HS-27A (cell line): ENCODE measurements at places on chromosomes 5 and 9.

DNA sequence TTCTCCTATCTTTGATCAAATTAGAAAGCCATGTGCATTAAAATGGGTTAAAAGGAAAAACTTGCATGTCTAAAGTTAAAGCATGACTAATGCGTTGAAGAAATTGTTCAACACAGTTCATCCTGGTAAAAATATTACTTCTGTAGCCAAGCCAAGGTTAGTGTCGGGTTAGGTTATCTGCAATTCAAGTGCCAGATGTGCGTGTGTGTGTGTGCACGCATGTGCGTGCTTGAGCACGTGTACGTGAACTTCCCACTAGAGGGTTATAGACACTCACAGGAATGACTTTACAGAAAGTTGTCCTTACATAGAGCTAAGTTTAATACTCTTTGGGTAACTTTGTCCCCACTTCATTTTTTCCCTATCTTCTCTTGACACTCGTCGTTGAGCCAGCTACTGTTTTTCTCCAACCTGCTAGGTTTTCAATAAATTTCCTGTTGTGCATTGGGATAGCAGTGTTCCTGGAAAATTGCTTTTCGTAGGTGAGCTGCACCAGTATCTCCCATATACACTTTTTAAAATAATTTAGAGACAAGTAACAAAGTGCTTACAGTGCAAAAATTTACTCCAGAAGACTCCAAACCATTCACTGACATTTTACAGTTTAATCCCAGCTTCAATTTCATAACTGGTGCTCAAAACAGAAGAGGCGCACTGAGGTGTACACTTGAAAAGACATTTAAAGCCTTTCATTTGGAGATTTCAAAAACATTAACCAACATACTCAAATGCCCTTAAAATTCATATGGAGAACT lies 353.8 kb downstream of the NFIB start:
- DNase-seq, result no peak

GRCh38 chr5:73506459-73506955 lies 8.3 kb downstream of the BTF3 start:
- no peak for DNase-seq

DNA sequence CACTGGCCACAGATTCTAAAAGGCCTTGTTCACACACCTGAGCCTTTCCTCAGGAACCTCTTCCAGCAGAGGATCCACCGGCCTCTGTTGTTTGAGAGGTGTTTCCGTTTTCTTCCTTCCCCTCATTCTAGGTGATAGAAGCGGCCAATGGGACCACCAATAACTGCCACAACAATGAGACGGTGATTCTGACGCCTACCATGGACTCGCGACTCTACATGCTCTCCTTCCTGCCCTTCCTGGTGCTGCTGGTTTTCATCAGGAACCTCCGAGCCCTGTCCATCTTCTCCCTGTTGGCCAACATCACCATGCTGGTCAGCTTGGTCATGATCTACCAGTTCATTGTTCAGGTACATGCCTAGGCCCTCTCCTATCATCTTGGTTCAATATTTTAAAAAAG lies 20.2 kb downstream of the SLC36A1 start:
- DNase-seq, result no peak

- peak; percentile 85 for DNase-seq
These were observed 39.2 kb downstream of the TLE4 start for GRCh38 chr9:79610791-79611614.

DNA sequence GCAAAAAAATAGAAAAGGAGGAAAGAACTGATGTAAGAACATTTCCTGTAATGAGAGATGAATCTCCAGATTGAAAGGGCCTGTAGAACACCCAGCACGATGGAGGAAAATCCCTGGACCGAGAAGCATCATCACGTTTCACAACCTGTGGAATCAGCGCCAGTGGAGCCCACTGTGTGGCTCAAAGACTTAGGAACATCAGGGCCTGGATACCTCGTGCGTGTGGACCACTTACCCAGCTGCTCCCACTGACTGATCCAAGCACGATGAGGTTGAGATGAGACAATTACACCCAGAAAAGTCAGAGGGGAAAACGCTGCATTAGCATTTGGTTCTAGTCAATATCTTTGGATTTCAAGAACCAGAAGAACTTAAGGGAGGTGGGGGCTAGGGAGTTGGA lies 224.6 kb downstream of the SYK start:
- no peak for DNase-seq

GRCh38 chr9:134321946-134322741 lies 4.1 kb upstream of the RXRA start:
- no peak for DNase-seq

GRCh38 chr9:2729003-2729402 lies 11.7 kb downstream of the KCNV2 start:
- no peak for DNase-seq

- DNase-seq, result no peak
These were observed 6.7 kb downstream of the ADAMTSL1 start for GRCh38 chr9:18480662-18481093.

- DNase-seq, result no peak
These were observed 191.9 kb upstream of the GAS1 start for GRCh38 chr9:87139099-87139730.

DNA sequence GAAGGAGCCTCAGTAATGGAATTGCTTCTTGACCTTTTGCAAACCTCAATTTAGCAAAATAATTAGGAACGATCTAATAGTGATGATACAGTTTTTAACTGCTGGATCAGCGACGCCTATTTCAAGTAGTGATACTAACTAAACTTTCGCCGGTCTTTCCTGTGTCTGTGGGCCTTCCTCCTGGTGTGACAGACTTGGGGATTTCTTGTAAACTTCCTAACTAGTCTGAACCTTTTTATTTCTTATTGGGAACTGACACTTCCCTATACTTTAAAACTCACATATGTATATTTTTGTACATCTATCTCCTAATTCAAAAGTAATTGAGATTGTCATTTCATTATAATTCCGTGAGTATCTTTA lies 15.2 kb downstream of the ITGA1 start:
- DNase-seq, result no peak

GRCh38 chr5:75670577-75670976 lies 46.7 kb downstream of the POC5 start:
- DNase-seq, result no peak

DNA sequence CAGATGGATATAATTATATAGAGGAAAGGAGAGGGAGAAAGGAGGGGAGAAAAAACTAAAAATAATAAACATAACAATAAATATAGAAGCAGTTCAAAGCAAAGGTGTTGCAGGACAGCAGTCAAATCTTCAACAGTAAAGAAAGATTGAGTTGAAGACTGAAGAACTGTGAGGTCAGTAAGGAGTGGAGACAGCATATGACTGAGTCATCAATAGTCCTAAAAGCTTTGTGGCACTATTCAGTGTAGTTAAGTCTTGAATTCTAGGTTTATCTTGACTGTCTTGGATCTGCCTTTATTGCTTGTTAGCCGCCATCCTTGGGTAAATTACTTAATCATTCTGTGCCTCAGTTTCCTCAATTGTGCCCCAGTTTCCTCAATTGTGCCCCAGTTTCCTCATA lies 137.0 kb downstream of the MRPS30 start:
- DNase-seq, result no peak

DNA sequence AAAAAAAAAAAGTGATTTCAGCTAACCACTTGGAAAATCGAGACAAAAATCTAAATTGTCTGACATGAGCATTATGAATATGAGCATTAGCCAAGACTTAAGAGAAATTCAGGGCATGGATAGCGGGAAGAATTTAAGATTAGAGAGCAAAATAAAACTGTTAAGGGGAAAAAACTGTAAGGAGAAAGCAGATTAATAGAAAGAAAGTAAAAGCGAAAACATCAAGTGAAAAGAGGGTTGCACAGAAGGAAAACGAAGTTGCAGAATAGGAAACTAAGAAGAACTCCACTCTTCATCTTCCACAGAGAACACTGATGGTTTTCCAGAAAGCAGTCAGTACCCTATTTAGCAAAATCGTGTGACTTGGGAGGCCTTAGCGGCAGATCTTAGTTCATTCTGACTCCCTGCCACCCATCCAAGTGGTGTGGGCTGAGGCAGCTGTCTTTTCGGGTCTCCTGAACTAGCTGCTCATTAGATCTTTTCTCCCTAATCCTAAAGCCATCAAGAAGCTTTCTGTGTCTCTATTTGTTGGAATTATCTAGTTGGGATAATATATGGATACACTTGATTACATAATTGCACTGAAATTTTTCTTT lies 3.7 kb downstream of the NIM1K start:
- DNase-seq, result no peak

- DNase-seq, result no peak
These were observed 39.8 kb downstream of the WDR41 start for GRCh38 chr5:77452351-77452750.

- DNase-seq, result no peak
These were observed 36.7 kb upstream of the UBE2D2 start for GRCh38 chr5:139524446-139524845.

DNA sequence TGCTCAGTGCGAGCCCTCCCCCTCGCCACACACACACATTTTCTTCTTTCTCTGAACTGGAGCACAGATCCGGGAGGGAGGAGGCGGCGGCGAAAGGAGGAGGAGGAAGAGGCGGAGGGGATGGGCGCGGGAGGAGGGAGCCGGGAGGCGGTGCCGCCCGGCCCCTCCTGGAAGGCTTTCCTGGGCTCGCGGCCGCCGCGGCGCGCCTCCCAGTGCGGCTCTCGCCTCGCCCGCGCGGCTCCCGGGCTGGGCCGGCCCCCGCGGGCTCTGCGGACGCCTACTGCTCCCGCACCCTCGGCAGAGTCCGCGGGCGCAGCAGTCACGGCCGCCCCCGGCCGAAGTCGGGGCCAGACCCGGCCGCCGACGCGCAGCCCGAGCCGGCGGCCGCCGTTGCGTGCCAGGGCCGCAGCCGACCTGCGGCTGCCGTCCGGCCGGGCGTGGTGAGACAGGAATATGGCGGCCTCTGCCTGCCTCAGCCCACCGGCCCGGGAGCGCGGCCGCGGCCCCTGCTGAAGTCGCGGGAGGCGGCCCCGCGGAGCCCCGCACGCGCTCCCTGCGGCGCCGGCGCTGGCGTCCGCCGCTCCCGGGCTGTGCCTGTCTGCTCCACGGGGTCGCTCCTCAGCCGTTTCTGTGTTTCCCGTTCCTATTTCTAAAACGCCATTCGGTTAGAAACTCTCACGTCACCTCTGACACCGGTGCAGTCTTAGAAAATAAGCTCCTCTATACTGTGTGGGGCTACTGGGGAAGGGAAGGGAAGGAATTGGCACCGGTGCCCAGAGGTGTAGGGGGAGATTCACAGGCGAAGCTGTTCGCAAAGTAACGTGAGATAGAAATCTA lies 500 bp upstream of the GNAQ start:
- DNase-seq, result no peak

DNA sequence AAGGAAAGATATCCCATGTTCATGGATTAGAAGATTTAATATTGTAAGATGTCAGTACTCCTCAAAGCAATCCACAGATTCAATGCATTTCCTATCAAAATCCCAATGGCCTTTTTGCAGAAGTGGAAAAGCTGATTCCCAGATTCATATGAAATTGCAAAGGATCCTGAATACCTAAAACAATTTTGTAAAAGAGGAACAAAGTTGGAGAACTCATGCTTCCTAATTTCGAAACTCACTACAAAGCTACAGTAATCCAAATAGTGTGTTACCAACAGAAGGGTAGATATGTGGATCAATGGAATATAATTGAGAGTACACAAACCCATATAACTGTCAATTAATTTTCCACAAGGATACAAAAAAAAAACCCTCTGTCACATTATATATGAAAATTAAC lies 154.3 kb upstream of the ZNF618 start:
- no peak for DNase-seq

DNA sequence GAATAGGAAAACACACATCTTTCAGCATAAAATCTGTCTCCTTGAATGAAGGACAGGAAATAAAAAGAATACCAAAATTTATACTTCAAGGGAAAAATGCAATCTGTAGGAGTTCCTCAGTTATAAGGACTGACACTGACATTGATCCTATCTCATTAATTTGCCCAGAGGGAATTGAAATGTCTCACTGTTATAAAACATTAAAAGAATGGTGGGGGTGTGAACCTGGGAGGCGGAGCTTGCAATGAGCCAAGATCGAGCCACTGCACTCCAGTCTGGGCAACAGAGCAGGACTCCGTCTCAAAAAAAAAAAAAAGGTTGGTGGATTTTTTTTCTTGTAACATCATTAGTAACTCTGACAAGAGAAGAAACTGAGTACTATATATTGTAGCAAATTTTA lies 60.8 kb downstream of the TTLL11 start:
- DNase-seq, result no peak
